ENCODE measurements at places on chromosomes 3 and 15.

DNA sequence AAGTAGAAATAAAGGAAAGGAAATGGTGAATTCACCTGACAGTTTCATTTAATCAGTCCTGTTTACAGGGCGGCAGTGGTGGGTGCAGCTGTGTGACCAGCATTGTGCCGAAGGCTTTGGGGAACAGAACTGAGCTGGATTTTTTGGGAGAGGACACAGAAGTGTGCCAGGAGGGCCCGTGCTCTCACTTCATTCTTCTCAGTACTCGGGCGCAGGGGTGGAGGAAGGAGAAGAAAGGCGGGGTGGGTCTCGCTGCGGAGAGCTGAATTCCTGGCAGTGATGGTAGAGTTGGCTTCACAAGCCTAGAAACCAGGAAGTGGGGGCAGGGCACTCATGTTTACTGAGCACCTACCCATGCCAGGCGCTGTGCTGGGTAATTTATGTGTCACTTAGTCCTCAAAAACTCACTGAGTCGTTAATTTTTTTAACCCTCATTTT, 64.6 kb downstream of the CRTC3 start:
- peak; percentile 67 for DNase-seq

DNA sequence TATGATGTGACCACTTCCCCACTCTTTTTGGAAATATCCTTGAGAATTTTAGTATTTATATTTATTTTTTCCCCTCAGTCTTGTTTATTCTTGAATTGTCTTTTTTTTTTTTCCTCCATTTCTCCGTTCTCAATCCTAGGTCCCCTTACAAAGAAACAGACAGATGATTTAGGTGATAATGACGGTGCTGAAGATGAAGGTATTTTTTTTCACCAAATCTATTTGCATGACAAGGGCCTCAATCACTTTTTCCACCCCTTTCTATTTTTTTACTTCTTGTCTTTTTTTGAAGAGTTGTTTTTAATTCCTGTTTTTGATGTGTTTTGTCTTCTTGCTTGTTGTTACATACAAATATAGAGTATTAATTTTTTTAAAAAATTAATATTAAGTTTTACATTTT, 402.6 kb downstream of the NLGN1 start:
- DNase-seq = no peak

DNA sequence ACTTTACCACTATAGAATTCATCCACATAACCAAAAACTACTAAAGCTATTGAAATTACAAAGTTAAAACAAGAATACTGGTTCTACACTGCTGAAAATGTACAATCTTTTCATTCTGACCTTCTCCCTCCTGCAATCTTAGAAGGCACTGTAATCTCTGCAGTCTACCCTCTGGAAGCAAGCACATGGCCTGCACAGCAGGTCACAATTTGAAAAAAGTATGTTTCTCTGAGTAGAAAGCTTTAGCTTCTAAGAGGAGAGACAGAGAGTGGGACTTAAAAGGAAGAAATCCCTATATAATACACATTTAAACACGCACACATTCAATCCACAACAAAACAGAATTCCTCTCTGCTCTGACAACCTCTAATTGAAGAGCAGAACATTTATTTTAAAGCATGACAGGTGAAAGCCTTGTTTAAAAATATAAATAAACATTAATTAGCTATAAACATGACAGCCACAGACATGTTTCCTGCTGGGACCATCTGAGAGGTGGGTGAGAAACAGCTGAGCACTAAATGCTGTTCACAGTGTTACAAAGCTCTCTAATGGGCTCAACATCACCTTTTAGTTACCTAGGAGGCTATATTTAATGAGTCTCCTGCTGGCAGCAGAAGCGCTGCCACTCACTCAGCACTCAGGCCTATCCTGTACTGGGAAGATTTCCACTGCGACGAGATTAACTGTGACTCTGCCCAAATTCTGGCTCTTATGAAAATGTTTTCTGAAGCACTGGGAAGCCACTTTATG, 447.4 kb downstream of the AGBL1 start:
- no peak for DNase-seq

DNA sequence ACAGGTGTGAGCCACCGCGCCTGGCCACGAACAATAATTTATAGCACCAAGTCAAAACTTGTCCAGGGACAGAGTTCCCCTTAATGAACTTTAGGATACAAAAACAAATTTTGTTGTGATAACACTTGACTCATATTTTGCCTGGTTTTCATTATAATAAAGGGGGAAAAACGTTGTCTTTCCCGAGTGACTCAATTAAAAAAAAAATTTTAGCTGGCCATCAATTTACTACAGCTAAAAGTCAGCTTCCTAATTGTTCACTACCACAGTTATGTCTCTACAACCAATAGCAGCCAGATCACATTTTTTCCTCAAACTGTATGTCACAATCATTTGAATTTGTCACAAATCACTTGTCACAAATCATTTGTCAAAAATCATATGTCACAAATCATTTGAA, 116.0 kb downstream of the P3H2 start:
- DNase-seq = no peak

DNA sequence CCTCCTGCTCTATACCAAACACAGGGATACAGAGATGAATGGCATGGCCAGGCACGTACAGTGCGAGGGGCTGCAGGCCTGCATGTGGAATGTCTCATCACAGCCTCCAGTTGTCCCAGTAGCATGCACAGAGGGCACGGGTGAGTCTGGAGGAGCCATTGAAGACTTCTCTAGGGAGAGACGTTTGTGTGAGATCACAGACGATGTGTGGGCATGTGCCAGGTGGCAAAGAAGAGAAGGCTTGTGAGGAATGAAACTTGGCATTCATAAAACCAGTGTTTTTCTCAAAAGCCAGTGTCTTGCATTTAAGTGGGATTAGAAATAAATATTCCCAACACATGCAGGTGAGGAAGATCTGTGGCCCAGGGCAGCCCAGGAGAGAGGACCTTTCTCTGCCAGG, 119.1 kb upstream of the UBE3A start:
- DNase-seq = no peak

All from activated CD4-positive, alpha-beta T cell treated with anti-CD3 and anti-CD28 coated beads, Interleukin-2, amount 50 U/mL, for 24 hours (primary cell).